PC-9 (cell line): ENCODE measurements at places on chromosomes 16 and 17. TPM values are rescaled to one million over a fixed set of nuclear protein-coding genes. Genes with fewer than 3 reads are reported as not detected.

SLC38A8 gene
- total RNA-seq: not detected in 2 replicates

GAS2L2 gene
- total RNA-seq: not detected in 2 replicates

SPEM1 gene
- total RNA-seq: 0.83 and 1.1 TPM in 2 replicates

SULT1A2 gene
- total RNA-seq: 21.8 and 23.0 TPM in 2 replicates

TMEM238L gene
- total RNA-seq: not detected in 2 replicates

KRTAP4-3 gene
- total RNA-seq: not detected in 2 replicates

GRCh38 chr16:17657045-17657444, 186.3 kb upstream of the XYLT1 start:
- no peak for DNase-seq

DNA sequence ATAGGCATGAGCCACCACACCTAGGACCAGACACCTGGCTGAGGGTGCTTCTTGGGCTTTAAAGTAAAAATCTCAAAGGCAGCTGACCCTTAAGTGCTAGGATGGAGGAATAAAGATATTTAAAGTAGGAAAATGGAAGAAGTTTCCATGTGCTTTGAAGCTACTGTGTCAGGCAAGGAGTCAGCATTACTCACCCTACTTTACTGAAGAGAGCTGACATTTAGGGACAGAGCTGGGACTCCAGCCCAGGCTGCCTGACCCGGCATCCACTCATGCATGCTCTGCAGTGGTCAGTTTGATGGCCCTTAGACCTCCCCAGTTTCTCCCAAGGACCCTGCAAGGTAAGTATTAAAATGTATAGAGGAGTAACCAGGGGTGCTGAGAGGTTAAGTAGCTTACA, 124.7 kb upstream of the PLCG2 start:
- no peak for DNase-seq

- DNase-seq: peak; percentile 38
Observed at GRCh38 chr16:12455287-12455798, 348.3 kb downstream of the CPPED1 start.

GRCh38 chr17:79285973-79286372, 211.3 kb downstream of the ENGASE start:
- DNase-seq: no peak

GRCh38 chr16:50478773-50479149, 69.4 kb upstream of the NKD1 start:
- DNase-seq: peak; percentile 37

DNA sequence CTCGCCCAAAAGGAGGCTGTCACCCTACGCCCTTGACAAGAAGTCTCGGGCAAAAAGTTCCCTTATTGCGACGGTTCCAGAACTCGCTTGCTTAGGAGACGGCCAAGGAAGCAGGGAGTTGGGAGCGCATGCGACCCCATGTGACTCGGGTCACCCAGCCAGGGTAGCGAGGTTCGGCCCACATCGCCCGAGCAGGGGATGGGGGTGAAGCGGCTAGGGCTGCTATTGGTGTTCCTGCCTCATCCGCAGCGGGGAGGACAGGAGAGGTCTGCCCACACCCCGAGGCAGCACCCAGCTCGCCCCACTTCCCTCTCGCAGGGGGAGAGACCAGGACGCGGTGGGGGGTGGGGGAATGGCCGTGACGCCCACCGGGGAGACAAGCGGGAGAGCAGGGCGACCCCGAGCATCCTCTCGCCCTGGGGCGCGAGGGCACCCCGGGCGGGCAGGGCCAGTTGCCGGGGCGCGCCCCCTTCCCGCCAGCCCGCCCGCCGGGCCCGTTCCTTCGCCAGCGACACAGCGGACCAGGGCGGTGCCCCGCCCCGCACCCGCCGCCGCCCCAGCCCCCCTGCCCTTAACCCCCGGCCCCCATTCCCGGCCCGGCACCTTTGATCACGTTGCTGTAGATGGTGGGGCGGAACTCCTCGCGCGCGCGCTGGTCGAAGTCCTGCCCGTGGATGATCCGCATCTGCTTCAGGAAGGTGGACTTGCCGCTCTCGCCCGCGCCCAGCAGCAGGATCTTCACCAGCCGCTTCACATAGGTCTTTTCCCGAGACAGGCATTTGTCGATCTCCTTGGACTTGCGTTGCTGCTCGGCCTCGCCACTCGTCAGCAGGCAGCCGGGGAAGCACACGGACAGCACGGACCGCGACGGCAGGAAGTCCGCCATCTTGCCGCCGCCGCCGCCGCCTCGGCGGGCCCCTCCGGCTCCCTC, 567 bp downstream of the GNA13 start:
- peak; percentile 43 for DNase-seq

DNA sequence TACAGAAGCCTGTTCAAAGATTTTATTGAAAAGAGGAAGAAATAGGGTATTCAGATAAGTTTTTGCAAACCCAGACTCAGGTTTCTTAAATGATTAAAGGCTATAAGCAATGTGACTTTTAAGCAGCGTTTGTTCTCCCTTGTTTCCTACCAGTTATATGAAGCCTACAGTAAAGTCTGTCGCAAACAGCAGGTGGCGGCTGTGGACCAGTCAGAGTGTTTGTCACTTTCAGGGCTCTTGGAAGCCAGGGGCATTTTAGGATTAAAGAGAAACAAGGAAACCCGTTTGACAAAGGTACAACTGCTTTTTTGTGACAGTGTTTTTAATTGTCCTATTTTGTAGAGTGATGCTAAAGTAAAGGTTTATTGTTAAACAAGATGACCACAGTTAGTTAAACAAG, 7.7 kb upstream of the RARA start:
- no peak for DNase-seq

- DNase-seq: no peak
Observed at GRCh38 chr17:13544292-13544691, 57.4 kb downstream of the HS3ST3A1 start.

- DNase-seq: no peak
Observed at GRCh38 chr16:69905171-69905555, 46.0 kb upstream of the CLEC18A start.

GRCh38 chr17:6755731-6756184, at the start of gene XAF1:
XAF1 (plus strand) TSS chr17:6756046; CDS start chr17:6756079, 33 bp downstream.
- DNase-seq: peak; percentile 32
